ENCODE measurements at places on chromosomes 5 and 9.

DNA sequence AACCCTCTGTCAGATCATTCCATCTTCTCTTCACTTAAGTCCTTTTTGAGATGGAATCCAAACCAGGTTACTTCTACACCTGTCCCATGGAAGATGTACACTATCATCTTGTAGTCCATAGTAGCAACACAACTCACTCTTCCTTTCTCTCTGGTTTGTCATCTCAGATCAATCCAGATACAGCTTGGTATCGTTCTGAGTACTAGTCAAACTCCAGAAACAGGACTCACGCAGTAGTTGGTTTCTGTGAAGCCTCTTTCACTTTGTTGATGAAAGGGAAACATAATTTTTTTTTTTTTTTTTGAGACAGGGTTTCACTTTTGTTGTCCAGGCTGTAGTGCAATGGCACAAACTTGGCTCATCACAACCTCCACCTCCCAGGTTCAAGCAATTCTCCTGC is 484.0 kb downstream of the PRDM9 start:
- DNase-seq: no peak

DNA sequence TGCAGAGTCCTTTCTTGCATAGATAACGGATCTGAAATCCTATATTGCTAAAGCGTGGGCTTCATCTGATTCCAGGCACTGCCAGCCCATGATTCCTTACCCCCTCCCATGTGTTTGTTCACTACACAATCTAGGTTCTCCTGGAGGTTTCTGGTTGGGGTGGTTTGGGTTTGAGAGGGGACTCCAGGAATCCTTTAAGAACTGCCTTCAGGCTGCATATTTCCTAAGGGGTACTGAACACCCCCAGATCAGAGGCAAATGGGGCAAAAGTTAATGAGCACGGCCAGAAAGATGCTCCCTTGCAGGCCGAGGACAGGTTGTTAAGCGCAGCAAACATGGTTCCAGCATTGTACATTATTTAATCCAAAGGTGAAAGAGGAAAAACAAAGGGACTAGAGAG is 9.9 kb downstream of the NR2F1 start:
- DNase-seq: no peak

DNA sequence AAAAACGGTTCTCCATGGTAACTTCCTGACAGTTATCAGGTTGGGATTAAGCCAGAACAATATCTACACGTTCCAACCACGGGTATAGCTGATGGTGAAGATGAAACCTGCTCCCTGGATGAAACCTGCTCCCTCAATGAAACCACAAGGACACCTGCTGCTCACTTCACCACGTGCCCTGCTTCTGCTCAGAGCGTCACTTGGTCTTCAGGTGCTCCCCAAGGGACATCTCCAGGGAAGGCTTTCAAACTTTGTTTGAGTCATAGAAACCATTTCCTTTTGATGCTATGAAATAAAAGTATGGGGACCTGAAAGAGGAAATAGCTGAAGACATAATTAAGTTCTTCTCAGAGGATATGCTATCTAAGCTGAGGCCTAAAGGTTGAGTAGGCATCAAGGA is 242.4 kb downstream of the MED10 start:
- no peak for DNase-seq

DNA sequence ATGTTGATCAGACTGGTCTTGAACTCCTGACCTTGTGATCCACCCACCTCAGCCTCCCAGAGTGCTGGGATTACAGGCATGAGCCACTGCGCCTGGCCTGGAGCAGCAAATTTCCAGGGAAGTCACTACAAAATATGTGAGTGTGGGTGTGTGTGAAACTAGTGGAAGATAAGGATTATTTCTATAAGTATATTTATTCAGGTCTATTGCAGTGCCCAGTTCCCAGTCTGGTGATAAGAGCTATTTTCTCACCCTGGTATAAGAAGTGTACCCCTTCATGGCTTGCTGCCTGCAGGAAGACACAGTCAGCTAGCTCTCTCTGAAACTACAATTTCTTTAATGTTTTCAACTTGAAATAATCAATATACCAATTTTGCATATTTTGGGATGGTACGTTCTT is 37.1 kb downstream of the TARS1 start:
- no peak for DNase-seq

DNA sequence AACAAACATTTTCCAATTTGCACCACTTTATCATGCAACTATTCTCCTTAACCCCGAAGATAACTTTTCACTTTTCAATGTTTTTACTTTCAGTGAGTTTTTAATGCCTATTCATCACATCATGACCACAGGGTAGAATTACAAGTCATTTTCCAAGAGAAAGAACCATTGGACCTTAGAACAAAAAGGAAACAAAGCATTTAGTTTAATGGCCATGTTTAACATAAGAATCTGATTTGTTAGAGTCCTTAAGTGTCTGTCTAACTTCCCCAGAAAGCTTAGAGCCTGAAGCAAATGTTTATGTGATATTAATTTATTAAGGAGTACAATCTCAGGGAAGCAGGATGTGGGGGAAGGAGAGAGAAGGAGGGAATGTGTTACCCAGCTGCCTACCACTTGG is 325.8 kb upstream of the RIOK2 start:
- DNase-seq: no peak

- no peak for DNase-seq
These were observed 385.3 kb upstream of the RIOK2 start for GRCh38 chr5:97568382-97568781.

- DNase-seq: no peak
These were observed 30.6 kb downstream of the BAAT start for GRCh38 chr9:101354143-101354764.

GRCh38 chr9:72843520-72844439 is 109.1 kb downstream of the ALDH1A1 start:
- no peak for DNase-seq

DNA sequence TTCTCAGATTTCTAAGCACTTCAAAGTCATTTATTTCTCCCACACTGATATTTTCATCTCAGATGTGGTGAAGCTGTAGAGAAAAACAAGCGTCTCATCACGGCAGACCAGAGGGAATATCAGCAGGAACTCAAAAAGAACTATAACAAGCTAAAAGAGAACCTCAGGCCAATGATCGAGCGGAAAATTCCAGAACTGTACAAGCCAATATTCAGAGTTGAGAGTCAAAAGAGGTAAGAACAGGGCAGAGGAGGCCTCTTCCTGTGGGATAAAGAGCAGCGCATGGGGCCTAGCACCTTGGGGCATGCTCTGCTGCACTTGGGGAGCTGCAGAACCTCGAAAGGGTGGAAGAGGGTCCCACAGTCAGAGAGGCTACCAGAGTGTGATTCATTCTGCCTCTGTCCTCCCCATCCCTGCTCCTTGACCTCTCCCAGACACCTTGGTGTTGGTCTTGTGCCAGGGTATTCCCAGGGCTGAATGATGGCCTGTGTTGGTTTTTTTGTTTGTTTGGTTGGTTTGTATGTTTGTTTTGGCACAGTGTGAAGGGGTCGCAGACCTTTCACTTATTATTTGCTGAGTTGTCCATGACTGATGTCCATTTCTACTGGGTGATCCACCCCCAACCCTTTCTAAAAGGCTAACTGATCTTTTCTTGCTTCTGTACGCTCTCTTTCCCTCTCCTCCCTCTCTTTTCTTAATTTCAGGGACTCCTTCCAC is 248.9 kb downstream of the DOCK8 start:
- no peak for DNase-seq

- DNase-seq: peak; percentile 57
These were observed 34.5 kb upstream of the ORM1 start for GRCh38 chr9:114288193-114289091.

DNA sequence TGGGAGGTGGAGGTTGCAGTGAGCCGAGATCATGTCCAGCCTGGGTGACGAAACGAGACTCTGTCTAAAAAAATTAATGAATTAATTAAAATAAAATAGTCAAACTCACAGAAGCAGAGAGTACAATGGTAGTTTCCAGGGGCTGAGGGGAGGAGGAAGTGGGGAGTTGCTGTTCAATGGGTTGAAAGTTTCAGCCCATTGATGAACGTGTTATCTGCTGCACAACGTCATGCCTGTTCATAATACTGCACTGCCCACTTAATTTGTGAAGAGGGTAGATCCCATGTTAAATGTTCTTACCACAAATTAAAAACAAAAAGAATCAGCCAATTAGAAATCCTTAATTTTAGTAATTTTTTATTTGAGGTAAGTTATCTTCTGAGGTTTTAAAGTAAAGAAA is 16.4 kb upstream of the RUFY1 start:
- DNase-seq: no peak

- no peak for DNase-seq
These were observed 7.1 kb upstream of the TNFSF8 start for GRCh38 chr9:114937516-114937915.

DNA sequence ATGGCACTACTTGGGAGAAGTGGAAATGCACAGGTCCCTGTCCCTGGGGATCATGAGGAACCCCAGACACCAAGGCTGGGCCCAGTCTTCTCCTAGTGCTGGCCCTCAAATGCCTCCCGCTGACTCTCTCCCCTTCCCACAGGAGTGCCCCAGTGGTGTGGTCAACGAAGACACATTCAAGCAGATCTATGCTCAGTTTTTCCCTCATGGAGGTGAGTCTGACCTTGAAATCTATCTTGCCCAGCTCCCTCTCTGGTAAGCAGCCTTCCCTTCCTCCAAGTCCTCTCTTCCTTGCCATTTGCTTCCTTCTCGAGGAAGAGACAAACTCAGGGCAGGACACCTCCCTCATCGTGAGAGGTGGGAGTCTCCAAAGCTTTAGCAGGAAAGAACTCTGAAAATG is 63.3 kb upstream of the GABRP start:
- no peak for DNase-seq

DNA sequence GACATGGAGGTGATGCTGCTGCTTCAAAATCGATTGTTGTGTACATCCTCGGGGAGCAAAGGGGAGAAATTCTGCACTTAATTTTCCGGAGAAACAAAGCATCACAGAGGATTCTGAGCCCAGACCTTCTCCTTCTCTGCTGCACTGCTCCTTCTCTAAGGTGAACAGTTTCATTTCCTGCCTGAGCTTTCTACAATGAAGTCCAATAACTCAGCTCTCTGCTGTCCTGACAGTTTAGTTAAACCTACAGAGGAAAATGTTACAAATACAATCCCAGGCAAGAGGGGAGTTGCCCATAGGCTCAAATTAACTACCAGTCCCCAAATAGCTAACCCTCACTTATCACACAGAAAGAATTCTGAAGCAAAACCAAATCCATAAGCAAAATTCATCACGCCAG is 206.3 kb downstream of the EFNA5 start:
- no peak for DNase-seq

Measured in fibroblast of villous mesenchyme (primary cell).